ENCODE measurements at places on chromosomes 6 and 20. TPM values are rescaled to one million over a fixed set of nuclear protein-coding genes. Genes with fewer than 3 reads are reported as not detected.

Gene OLIG3
- not detected for total RNA-seq

Gene KIAA0408
- 6.4 TPM for total RNA-seq

Gene LRRC73
- 3.0 TPM for total RNA-seq

Gene DAAM2
- 21.0 TPM for total RNA-seq

Gene ZSWIM1
- 8.6 TPM for total RNA-seq

Gene GLP1R
- not detected for total RNA-seq

Gene WFDC5
- not detected for total RNA-seq

- no peak for DNase-seq
Observed at GRCh38 chr6:46606338-46606737, 46.3 kb downstream of the CYP39A1 start.

DNA sequence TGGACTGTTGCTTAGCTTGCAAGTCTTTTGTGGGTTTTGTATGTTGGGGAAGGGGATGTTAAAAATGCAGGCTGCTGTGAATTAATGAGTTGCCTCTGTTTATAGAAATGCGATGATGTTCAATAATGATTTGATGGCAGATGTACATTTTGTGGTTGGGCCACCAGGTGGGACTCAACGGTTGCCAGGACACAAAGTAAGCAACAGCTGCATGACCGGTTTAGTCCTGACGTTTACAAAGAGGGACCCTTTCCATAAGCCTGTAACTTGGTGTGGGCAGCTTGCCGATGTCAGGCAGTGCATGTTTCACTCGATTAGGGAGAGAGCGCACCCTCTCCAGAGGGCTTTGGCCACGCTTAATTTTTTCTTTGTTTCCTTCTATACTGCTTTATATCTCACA lies 1.3 kb downstream of the BTBD3 start:
- DNase-seq: peak; percentile 26

GRCh38 chr6:114301596-114302219 lies 41.1 kb downstream of the HS3ST5 start:
- no peak for DNase-seq

- peak; percentile 94 for DNase-seq
Observed at GRCh38 chr20:32536851-32537656, 48.1 kb downstream of the NOL4L start.

- DNase-seq: no peak
Observed at GRCh38 chr6:37207903-37208456, 38.0 kb downstream of the PIM1 start.

DNA sequence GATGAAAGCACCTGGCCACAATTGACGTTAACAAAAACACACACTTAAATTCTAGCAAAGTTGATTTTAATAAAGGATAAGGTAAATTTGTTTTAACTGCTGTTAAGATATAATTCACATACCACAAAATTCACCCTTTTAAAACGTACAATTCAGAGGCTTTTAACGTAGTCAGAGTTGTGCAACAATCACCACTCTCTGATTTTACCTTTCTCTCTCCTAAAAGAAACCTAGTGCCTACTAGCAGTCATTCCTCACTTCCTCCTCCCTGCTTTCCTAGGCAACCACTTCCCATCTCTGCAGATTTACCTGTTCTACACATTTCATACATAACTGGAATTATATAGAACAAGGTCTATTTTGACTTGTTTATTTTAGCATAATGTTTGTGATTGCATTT lies 58.9 kb downstream of the PTPRK start:
- DNase-seq: no peak

DNA sequence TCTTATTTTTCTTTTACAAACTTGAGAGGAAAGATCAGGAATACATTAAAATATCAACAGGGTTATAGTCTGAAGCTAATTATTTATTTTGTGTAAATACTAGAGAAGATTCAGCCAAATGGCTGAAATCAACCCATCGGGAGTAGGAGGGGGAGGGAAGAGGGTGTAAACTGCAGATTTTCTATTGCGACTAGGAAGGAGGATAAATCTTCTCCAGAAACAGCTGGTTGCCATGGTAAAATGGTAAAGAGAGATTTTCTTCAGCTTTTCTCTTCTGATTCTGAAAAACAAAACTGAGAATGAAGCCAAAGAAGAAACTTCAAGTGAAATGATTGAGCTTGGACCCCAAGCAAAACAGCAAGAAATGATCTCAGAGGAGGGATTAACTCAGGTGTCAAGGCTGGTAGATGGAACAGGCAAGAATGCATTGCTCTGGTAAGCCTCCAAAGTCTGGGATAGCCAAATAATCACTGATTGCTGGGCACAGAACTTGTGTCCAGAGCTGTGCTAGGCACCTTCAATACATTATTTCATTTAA lies 193.5 kb upstream of the SPTLC3 start:
- no peak for DNase-seq

DNA sequence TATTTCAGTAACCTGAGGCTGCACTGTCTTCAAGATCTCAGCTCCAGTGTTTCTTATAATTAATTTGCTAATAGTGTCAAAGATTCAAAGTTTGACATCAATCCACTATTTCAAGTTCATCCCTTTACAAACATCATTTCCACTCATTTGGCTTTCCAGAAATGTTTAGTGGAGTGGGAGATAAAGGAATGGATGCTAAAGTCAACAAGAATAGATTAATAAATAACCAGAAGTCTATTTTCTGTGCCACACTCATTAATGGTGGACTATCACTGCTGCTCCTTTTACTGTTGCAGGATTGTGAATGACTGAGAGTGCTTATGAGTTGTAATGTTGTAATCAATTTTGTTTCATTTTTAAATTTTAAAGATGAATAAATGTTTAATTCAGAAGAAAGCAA lies 28.4 kb upstream of the EPM2A start:
- DNase-seq: no peak

Data from upper lobe of left lung (tissue), 6 donors.